Stimulated activated CD8-positive, alpha-beta memory T cell treated with anti-CD3 and anti-CD28 coated beads, Interleukin-4, amount 100 ng/mL, for 48 hours (primary cell): ENCODE measurements at places on chromosomes 16 and 17.

- no peak for DNase-seq
Measured at GRCh38 chr17:32927201-32927723, 691 bp upstream of the TMEM98 start.

GRCh38 chr16:27517664-27518063 lies 32.0 kb downstream of the GTF3C1 start:
- no peak for DNase-seq

DNA sequence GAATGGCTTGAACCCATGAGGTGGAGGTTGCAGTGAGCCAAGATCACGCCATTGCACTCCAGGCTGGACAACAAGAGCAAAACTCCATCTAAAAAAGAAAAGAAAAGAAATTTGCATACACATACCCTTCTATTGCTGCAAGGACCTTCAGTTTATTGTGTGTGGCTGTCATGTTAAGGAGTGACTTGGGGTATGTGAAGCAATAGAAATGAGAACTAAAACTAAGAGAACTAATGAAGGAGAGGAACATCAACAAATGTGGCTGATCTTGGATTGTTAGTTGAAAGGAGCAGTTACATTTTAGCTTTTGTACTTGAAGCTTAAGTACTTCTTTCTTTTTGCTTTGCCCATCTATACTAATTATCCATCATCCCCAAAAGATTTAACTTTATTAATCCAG lies 12.7 kb upstream of the NSRP1 start:
- no peak for DNase-seq

GRCh38 chr17:66459811-66460270 lies 157.4 kb downstream of the PRKCA start:
- DNase-seq: peak; percentile 45

DNA sequence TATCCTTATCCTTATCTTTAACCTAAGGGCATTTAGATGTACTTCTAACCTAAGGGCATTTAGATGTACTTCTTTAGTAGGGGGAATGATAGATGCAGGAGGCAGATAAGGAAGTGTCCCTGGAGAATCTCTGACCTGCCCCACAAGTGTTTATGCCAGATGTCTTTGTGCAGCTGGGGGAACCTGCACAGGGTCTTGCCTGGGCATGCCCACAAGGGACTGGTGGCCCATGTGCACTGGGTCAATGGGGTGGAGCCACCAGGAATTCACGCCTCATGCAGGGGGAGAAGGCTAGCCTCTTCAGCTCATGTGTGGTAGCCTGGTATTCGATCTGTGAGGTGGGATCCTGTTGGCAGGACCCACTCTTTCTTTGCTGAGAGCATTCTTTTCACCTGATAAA lies 38.0 kb downstream of the CA10 start:
- DNase-seq: no peak
